GM04503 (cell line): ENCODE measurements at places on chromosomes 3 and 15.

DNA sequence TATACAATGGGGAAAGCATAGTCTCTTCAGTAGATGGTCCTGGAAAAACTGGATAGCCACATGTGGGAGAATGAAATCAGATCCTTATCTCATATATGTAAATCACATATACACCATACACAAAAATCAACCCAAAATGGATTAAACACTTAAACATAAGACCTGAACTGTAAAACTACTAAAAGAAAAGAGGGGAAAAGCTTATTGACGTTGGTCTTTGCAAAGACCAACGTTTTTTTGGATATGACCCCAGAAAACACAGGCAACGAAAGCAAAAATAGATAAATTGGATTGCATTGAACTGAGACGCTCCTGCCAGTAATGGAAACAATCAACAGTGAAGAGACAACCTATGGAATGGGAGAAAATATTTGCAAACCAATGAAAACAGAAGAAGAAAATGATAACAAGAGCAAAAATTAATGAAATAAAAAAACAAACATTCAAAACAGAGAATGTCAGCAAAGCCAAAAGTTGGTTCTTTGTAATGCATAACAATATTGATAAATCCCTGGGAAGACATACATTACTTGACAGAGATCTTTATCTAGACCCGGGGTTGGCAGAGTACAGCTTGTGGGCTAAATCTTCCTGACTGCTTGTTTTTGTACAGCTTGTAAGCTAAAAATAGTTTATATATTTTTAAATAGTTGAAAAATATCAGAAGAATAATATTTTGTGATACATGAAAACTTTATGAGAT lies 86.9 kb downstream of the NEO1 start:
- no peak for DNase-seq

DNA sequence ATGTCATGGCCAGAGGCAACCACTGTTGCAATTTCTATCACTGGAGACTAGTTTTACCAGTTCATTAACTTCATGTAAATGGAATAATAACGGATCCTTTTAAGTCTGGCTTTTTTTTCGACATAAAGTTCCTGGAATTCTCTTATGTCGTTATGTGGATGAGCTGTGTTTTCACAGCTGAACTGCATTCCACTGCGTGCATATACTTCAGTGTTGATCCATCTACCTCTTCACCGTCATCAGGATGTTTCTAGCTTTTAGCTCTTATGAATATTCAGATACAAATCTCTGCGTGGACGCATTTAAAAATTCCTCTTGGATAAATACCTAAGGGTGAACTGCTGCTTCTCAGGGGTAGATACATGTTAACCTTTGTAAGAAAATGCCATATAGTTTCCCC lies 15.6 kb upstream of the CYFIP1 start:
- no peak for DNase-seq

DNA sequence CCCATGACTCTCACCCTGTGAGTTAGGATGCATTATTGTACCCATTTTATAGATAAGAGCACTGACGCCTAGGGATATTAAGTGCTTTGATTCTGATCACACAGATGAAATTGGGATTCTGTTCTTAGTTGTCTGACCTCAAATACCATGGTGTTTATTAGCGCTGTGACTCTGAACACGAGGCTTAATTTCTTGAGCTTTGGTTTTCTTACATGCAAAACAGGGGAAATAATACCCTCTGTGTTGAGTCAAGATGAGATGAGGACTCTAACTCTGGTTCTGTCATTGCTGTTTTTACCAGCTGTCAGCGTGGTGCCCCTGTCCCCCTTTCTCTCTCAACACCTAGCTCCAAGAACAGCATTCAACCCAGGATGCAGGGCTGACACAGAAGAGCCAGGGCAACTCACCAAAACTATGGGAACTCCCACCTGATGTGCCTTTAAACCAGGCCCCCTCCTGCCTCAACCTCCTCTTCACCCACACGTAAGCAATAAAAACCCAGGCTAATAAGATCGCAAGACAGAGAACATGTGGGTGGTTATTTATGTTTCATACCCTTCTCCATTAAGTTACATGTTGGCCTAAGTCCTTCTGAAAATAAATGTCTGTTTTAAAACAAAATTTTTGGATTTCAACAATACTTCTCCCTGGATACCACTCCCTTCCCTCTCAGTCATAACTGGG lies 100.1 kb upstream of the SPATA12 start:
- no peak for DNase-seq

- DNase-seq = peak; percentile 44
Observed at GRCh38 chr3:142319094-142319493, 93.7 kb upstream of the GK5 start.

DNA sequence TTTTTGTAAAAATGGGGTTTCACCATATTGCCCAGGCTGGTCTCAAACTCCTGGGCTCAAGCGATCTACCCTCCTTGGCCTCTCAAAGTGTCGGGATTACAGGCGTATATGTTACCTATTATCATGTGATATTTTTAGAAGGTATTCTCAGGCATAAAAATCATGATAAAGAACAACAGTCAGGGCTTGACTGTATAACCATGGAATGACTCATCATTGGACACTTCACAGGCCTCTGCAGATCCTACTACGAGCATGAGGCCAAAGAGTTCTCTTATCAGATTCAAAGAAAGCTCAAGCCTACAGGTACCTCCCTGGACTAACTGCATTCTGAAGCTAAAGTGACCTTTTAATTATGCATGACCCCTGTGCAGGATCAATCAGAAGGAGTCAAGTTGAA lies 91.7 kb upstream of the PRICKLE2 start:
- DNase-seq = no peak

GRCh38 chr3:37262816-37263393 lies 88.5 kb upstream of the LRRFIP2 start:
- no peak for DNase-seq

DNA sequence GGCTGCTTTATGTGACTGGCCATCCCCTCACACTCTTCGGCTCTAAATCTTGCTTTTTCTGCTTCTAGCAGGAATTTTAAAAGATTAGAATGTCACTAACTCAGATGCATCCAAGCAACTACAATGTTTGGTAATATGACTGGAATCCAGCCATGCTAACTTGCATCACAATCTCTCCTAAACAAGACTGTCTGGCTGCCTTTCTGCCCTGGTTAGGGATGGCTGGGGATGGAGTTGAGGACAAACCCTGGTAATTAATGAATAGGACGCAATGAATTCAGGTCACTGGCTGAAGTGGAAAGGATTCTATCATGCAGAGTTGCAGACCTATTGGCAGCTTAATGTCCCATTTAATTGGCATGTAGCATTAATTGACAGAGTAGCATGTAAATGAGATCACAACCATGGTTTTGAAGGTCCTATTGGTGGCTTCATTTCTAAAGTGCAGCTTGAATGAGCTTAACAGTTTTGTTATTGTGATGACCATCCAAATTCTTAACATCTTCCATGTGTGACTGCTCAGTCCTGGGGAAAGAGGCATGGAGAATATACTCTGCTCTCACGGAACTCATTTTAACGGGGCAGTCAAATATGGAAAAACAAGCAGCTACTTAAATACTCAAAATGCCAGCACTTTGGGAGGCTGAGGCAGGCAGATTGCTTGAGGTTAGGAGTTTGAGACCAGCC lies 21.7 kb downstream of the NMNAT3 start:
- peak; percentile 1 for DNase-seq

DNA sequence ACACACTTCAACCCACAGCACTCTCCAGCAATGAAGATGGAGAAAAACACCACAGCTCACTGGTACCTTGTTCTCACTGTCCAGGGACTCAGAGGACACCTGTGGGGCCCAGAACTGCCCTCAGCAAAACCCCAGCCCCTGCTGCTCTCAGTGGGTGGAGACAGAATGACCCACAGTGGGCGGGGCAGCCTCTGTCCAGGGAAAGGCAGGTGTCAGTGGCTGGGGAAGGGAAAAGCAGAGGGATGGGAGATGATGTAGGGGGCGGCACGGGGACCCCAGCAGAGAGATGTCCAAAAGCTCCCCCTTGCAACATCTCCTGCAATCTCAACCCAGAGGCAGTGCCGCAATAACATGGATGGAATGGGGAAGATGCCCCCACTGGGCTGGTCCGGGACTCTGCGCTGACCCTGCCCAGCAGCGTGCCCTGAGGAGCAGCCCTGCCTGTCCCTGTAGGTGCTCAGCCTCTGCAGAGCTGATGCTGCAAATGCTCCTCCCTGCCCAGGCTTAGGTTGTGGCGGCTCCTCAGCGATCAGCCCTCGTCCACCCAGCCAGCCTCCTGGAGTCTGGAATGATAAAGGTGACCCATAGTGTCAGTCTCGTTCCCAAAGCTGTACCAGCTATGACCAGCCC lies 193.9 kb downstream of the XXYLT1 start:
- DNase-seq = no peak

DNA sequence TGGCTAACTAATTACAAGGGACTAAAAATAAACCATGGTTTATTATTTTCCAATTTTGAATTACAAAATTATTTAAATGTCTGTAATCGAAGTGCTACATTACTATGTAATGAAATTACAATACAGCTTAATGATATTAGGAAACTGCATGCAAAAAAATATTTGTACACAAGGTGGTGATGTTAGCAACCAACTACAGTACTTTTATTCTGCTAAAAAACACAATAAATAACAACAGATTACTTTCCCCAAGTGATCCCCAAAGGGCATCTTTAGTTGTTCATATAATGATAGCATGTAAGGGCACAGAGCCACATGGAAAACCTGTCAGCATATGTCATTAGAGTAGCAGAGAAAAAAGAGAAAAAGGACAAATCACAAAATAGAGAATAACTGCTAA lies 147.5 kb upstream of the SOX2 start:
- no peak for DNase-seq

DNA sequence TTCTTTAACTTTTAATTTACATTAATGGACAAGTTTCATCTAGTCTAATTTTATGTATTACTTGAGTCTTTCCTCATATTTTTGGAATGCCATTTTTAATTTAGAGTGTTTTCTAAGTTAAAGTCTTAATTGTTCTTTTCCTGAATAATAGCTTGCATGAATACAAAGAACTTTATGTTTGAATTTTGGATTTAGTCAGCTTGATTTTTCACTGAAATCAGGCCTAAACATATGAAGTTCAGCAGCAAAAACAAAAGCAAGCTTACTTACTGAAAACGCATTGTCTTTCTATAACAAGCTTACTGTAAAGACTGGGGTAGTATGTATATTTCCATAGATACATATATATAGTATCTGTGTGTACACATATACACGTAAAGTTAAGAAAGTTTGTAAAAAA lies 126.0 kb downstream of the ZBTB20 start:
- DNase-seq = no peak

- no peak for DNase-seq
Observed at GRCh38 chr3:10519236-10519635, 13.8 kb upstream of the ATP2B2 start.

- DNase-seq = no peak
Observed at GRCh38 chr15:56654624-56655023, 78.7 kb downstream of the ZNF280D start.

DNA sequence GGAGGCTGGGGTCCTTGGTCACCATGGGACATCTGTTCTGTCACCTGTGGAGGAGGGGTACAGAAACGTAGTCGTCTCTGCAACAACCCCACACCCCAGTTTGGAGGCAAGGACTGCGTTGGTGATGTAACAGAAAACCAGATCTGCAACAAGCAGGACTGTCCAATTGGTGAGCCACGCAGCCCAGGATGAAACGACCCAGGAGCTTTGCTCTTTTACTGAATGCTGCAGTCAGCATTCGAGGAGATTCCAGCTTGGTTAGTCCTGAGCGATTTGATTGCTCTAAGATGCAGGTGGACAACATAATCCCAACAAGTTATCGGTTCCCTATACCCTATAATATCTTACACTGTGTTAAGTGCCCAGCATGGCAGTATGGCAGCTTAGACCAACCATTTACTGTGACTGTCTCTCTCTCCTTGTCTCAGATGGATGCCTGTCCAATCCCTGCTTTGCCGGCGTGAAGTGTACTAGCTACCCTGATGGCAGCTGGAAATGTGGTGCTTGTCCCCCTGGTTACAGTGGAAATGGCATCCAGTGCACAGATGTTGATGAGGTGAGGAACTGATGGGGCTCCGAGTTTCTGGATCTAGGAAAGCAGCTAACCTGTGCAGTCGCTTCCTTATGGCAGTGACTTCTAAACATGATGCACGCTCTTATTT lies 7.8 kb downstream of the THBS1 start:
- DNase-seq = peak; percentile 44

- no peak for DNase-seq
Observed at GRCh38 chr3:183293966-183294365, 40.9 kb downstream of the B3GNT5 start.

DNA sequence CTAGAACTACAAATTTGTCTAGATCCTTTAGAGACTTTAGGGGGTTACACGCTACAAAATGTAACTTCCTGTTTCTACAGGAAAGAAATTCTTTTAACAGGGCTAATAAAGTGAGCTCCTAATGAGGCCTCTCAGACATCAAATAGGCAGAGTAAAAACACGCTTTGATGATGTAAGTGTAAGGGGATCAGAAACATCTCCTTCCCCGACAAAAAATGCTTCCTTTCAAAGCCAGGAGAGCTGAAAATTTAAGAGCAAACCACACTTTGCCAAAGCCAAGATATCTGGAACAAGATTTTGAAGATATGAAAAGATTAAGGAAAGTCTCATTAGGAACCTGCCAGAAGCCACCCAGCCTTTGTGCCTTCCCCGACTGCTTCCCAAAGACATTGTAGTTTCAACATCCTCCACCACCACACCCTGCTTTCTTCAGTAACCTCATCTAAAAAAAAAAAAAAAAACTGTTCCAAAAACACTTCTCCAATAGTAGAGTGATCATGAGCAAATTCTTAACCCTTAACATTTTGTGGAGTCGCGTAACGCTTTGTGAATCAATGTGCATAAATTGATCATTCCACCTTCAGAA lies 505.0 kb upstream of the THBS1 start:
- DNase-seq = no peak

DNA sequence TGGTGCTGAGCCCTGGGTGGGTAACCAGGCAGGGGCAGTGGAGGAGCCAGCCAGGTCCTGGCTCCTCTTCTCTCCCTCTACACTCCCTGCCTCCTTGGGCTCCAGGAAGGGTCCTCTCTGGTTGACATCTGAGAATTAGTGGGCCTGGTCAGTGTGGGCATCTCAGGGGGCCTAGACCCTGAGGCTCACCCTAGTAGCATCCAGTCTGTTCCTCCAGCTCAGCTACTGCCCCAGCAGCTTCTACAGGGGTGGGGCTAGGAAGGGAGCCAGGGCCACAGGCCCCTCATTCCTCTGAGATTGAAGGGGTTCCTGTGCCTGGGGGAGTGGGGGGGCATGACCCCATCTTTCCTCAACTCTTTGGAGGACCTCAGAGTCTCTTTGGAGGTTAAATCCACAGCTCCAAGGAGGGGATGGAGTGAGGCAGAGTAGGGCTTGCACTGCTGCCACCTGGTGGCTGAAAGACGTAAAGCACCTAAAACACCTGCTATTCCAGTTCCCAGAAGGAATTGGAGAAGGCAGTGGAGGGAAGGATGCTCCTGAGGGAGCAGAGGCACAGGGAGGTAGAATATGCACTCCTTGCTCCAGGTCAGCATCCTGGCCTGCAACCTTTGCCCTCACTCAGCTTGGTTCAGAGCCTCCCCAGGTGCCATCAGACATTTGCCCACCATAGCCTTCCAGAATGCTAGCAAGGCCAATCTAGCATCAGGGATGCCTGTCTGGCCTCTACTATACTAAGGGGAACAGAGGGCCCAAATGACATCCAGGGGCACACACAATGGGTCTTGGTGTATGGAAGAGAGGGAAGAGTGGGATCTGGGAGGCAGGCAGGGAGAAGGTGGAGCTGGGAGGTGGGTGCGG lies 25.1 kb downstream of the C3orf18 start:
- no peak for DNase-seq
